ENCODE measurements at places on chromosomes 2 and 18. TPM values are rescaled to one million over a fixed set of nuclear protein-coding genes. Genes with fewer than 3 reads are reported as not detected.

Gene EMILIN1
- total RNA-seq: 2.1 TPM

Gene SEPTIN10
- total RNA-seq: 103 TPM

Gene SCLY
- 53.9 TPM for total RNA-seq

Gene TCF23
- not detected for total RNA-seq

Gene ANKRD53
- total RNA-seq: 0.97 TPM

Gene CYP1B1
- total RNA-seq: 9.4 TPM

Gene TMEM163
- 0.20 TPM for total RNA-seq

Gene EVA1A
- 2.2 TPM for total RNA-seq

Gene CYS1
- 0.27 TPM for total RNA-seq

Gene SCN3A
- not detected for total RNA-seq

Gene CCDC148
- 4.4 TPM for total RNA-seq

Gene SH2D6
- total RNA-seq: 1.3 TPM

Gene SEMA4F
- total RNA-seq: 7.0 TPM

DNA sequence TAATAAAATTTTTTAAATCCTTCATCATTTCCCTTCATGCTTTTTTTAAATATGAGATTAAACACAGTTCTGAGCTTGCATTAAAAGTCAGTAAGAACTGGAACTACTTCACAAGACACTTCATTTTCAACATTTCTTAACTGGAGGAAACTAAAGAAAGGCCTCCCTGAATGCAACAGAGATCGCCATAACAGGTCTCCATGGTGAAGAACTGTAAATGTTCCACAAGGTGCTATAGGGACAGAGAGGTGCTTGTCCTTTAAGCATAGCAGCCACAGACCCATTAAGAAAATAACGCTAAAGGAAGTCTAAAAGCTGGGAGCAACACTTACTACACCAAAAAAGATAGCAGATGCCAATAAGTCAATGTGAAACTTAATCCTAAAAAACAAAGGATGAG is 8.5 kb downstream of the STAM2 start:
- H3K4me1 ChIP-seq: peaks cover 3% of the 10 kb centered on the region
- DNase-seq: no peak
- H3K27me3 ChIP-seq: no peaks in the 10 kb centered on the region
- no peak overlapping the region for H3K27ac ChIP-seq
- no peak overlapping the region for H3K4me3 ChIP-seq

GRCh38 chr2:64848363-64848762 is 140.8 kb upstream of the SLC1A4 start:
- H3K27me3 ChIP-seq: no peaks in the 10 kb centered on the region
- H3K4me1 ChIP-seq: no peaks in the 10 kb centered on the region
- no peak overlapping the region for H3K4me3 ChIP-seq
- no peak for DNase-seq
- no peaks in the 10 kb centered on the region for H3K36me3 ChIP-seq
- H3K27ac ChIP-seq: no peak overlapping the region

DNA sequence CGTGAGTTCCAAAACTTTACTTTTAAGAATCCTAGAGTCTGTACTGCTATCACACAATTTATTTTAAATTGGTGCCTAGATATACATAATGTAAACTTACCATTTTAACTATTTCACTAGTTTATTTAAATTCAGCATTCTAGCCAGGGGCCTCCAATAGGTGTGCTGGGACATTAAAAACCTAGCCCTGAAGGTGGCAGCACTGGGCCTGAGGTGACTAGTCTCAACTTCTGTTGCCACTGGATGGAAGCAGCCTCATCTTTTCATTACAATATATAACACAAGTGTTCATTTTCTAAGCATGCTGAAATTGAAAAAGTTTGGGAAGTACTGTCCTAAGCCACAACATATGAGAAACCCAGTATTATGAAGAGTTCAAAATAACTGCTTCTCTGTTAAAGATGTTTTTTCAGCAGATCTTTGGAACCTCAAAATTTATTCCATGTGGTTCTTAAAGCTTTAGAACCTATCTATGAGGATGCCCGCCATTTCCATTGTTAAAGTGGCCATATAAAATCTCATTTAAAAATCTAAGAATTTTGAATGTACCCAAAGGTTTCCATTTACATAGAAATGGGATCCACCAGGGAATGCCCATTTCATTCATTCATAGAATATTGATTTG is 2.9 kb upstream of the RBBP8 start:
- peak; percentile 93 for DNase-seq
- H3K27me3 ChIP-seq: no peaks in the 10 kb centered on the region
- no peak overlapping the region for H3K27ac ChIP-seq
- no peak overlapping the region for H3K4me3 ChIP-seq
- H3K36me3 ChIP-seq: no peaks in the 10 kb centered on the region

DNA sequence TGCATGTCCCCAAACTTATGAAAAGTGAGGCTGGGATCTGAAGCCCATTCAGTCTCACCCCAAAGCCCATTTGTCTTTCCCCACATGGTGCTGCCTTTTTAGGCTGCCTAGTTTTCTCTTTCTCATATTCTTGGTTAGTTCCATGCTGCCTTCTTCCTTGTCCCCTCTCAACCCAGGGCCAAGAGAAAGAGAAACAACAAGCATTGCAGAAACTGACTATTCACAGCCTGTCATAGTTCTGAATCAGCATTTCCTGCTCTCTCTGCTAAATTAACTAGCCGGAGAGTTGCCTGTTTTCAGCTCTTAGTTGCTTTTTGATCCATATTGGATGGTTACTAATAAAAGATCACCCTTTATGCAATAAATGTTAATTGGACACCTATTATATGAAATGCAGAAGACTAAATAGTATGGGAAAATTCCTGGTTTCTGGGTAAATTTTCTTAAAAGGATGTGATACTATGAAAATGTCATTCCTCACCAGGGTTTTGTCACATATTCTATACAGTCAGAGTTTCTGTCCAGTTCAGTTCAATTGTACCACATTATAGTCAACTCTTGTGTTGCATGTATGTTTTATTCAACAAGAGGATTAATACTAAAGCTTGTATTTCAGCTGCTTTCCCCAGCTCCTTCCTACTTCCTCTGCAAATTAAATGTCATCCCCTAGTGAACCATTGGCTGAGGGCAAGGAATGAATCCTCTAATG is 246.5 kb downstream of the GALR1 start:
- no peaks in the 10 kb centered on the region for H3K4me1 ChIP-seq
- no peaks in the 10 kb centered on the region for H3K36me3 ChIP-seq
- no peak for DNase-seq
- H3K27ac ChIP-seq: peak overlapping the region; percentile 38
- H3K27me3 ChIP-seq: no peaks in the 10 kb centered on the region
- H3K4me3 ChIP-seq: no peak overlapping the region

GRCh38 chr2:221001381-221001801 is 570.7 kb downstream of the EPHA4 start:
- H3K36me3 ChIP-seq: no peaks in the 10 kb centered on the region
- no peak overlapping the region for H3K4me3 ChIP-seq
- no peaks in the 10 kb centered on the region for H3K4me1 ChIP-seq

DNA sequence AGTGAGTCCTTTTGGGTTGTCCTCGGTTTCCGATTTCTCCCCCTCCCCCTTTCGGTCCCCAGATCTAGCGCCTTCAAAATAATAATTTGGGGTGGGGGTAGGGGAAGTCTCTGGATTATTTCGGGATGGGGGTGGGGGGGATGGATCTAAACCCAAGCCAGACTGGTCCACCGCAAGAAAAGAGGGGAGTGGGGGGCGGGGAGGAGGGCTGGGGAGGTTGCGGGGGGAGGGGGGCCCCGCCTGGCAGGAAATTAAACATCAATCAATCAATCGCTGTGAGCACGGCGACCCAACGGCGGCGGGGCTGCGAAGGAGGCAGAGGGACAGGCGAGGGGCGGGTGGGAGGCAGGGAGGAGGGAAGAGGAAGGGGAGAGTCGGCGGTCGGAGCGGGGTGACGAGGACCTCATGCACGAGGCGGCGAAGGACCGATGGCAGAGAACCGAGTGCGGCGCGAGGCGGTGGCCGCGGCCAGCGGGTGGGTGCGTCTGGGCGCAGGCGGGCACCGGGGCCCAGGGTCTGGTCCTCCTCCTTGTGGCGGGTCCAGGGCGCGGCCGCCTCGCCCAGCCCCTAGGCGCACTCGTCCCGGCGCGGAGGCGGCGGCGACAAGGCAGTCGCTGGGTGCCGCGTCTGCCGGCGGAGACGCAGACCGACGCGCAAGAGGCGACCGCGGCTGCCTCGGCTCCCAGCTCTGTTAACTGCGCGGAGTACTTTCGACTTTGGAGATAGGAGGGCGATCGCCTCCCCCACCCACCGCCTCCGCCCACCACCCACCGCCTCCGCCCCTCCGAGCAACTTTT is 468 bp upstream of the SATB2 start:
- peak; percentile 83 for DNase-seq
- H3K27me3 ChIP-seq: peaks cover 70% of the 10 kb centered on the region
- peak overlapping the region; percentile 83 for H3K4me3 ChIP-seq

GRCh38 chr18:48884306-48884705 is 66.5 kb downstream of the SMAD7 start:
- no peaks in the 10 kb centered on the region for H3K27me3 ChIP-seq
- H3K4me3 ChIP-seq: no peak overlapping the region
- peaks cover 3% of the 10 kb centered on the region for H3K4me1 ChIP-seq
- no peaks in the 10 kb centered on the region for H3K36me3 ChIP-seq

DNA sequence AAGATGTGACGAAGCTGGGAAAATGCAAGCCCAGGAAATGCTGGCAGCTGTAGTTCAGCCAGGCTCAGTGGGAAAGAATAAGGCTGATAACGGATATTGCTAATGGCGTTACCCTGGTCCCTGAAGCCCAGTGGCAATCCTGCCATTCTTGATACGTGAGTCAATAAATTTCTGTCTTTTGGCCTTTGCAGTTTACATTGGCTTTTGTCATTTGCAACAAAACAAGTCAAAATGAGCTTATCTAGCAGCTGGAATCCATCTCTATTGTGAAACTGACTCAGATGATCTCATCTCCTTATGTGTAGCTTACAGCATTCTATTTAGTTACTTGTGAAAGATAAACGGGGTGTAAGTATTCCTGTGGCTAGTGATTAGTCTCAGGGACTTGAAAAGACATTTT is 43.8 kb downstream of the ARL6IP6 start:
- H3K36me3 ChIP-seq: peaks cover 49% of the 10 kb centered on the region
- H3K4me1 ChIP-seq: peaks cover 2% of the 10 kb centered on the region
- peak; percentile 70 for DNase-seq
- H3K27ac ChIP-seq: peak overlapping the region; percentile 25
- H3K4me3 ChIP-seq: no peak overlapping the region

DNA sequence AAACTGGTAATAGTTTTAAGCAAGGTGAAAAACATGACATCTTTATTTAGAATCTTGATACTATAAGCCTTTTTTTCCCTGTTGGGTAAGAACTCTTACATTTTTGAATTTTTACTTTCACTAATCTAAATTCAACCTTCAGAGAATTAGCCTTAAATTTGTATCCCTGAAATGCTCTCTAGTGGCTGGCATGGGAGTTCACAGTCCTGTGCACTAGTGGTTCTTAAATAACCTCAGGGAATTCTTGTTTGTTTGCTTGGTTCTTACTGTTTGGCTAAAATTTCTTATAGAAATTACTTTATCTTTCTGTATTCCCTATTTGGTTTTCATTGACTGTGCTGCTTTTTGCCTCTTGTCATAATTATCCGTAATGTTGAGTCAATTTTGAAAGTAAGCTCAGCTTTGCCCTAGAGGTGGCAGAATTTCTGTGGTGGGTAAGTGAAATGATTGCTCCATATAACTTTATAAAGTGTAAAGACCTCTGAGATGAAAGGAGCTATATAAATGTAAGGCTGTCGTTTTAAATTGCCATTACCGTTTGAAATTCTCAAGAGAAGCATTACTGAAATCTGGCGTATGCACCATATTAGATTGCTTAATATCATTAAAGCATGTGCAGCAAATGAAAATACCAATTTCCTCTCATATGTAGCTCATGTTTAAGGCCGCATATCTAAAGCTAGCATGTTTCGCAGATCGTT is 391.3 kb upstream of the FIGN start:
- H3K4me1 ChIP-seq: no peaks in the 10 kb centered on the region
- no peak overlapping the region for H3K27ac ChIP-seq
- no peak for DNase-seq
- no peak overlapping the region for H3K4me3 ChIP-seq

- DNase-seq: no peak
- peaks cover 3% of the 10 kb centered on the region for H3K4me1 ChIP-seq
- H3K27ac ChIP-seq: no peak overlapping the region
- H3K27me3 ChIP-seq: no peaks in the 10 kb centered on the region
These were observed 125.2 kb upstream of the PIK3C3 start for GRCh38 chr18:41829647-41830516.

DNA sequence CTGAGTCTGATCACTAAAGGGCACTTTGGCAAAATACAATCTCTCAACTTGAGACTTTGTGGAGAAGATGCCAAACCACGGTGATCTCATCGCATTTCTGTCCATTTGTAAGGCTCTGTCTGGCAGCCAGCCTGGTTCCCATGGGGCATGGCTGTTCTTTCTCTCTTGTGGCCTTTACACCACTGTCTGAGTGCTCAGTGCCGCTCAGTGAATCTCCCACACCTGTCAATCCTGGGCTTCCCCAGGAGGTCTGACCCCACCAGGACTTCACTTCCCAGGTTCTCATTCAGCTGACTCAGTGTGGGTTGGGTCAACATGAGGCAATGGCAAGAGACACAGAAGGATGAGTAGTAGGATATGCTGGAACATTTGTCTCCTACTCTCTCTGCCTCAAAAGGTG is 96.8 kb upstream of the TRIB2 start:
- no peak for DNase-seq
- H3K27me3 ChIP-seq: no peaks in the 10 kb centered on the region
- no peak overlapping the region for H3K27ac ChIP-seq
- H3K36me3 ChIP-seq: no peaks in the 10 kb centered on the region
- no peaks in the 10 kb centered on the region for H3K4me1 ChIP-seq

DNA sequence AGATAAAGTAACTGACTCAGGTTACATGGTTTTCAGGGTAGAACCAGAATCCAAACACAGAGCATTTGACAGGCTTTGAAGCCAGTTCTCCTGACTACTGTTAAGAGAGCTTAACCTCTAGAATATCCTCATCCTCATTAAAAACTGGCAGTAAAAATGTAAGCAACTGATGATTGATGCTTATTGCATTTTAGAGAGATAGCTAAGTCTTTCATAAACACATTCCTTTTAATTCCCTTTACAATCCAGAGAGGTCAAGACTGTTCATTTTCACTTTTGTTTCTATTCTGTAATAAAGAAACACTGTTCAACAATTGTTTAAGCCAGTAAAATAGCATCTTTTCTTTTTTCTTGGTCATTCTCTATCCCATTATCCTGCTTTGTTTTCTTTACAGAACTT is 53.9 kb upstream of the RAB27B start:
- no peak overlapping the region for H3K27ac ChIP-seq
- no peak overlapping the region for H3K4me3 ChIP-seq
- peaks cover 3% of the 10 kb centered on the region for H3K4me1 ChIP-seq
- DNase-seq: no peak

GRCh38 chr18:9724797-9725585 is 16.9 kb downstream of the RAB31 start:
- no peak overlapping the region for H3K4me3 ChIP-seq
- H3K36me3 ChIP-seq: no peaks in the 10 kb centered on the region
- H3K27me3 ChIP-seq: peaks cover 13% of the 10 kb centered on the region

- no peak overlapping the region for H3K4me3 ChIP-seq
- peaks cover 7% of the 10 kb centered on the region for H3K4me1 ChIP-seq
- H3K27me3 ChIP-seq: no peaks in the 10 kb centered on the region
- H3K36me3 ChIP-seq: no peaks in the 10 kb centered on the region
- DNase-seq: peak; percentile 43
These were observed 1074.4 kb upstream of the GYPC start for GRCh38 chr2:125581557-125581956.

GRCh38 chr2:21267232-21267835 is 143.6 kb downstream of the TDRD15 start:
- DNase-seq: peak; percentile 40
- H3K27ac ChIP-seq: no peak overlapping the region
- H3K4me3 ChIP-seq: no peak overlapping the region
- H3K36me3 ChIP-seq: no peaks in the 10 kb centered on the region
- peaks cover 7% of the 10 kb centered on the region for H3K4me1 ChIP-seq

GRCh38 chr2:34266908-34267697 is 668.0 kb upstream of the FAM98A start:
- H3K4me1 ChIP-seq: no peaks in the 10 kb centered on the region
- H3K4me3 ChIP-seq: no peak overlapping the region
- H3K36me3 ChIP-seq: no peaks in the 10 kb centered on the region
- no peaks in the 10 kb centered on the region for H3K27me3 ChIP-seq
- no peak overlapping the region for H3K27ac ChIP-seq

All from endodermal cell (in vitro differentiated cells).